ENCODE measurements at places on chromosomes 4 and X. TPM values are rescaled to one million over a fixed set of nuclear protein-coding genes. Genes with fewer than 3 reads are reported as not detected.

Gene CLDN34
- total RNA-seq: not detected

Gene MAGEA10
- not detected for total RNA-seq

Gene IRF2
- 11.4 TPM for total RNA-seq

Gene PCDH10
- not detected for total RNA-seq

DNA sequence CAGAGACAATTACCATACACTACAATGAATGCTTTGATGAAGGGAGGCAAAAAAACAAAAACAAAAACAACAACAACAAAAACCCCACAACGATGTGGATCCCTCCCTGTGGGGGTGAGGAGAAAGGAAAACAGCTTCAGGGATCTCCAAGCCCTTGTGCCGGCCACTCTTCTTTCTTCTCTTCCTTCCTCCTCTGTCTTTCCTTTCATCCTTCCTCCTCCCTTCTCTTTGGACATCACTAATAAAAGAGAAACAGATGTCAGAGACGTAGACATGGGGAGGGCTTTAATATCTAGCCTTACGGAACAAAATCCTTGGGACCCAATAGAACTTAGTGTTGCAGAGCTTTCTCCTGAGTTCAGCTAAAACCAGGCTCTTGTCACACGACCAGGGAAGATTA, 18.8 kb upstream of the STX18 start:
- no peak for DNase-seq

GRCh38 chrX:8272821-8273220, 101.8 kb upstream of the VCX2 start:
- DNase-seq: no peak

- DNase-seq: no peak
Measured at GRCh38 chr4:108795733-108796132, 32.9 kb upstream of the ETNPPL start.

GRCh38 chrX:2389324-2389723, 111.5 kb downstream of the DHRSX start:
- no peak for DNase-seq

DNA sequence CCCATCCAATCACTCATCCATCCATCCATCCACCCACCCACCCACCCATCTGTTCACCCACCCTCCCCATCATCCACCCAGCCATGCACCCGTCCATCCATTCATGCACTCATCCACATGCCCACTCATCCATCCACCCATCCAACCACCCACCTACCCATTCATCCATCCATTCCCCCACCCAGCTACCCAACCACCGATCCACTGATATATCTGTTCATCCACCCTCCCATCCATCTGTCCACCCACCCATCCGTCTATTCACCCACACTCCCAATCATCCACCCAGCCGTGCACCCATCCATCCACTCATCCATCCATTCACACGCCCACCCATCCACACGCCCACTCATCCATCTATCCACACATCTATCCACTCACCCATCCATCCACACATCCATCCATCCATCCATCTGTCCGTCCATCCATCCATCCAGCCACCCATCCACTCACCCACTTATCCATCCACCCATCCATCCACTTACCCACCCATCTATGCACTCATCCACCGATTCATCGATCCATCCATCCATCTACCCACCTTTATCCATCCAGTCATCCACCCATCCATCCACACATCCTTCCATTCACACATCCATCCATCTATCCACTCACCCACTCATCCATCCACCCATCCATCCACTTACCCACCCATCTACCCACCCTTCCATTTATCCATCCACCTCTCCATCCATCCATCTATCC, 28.4 kb downstream of the ASMTL start:
- no peak for DNase-seq

DNA sequence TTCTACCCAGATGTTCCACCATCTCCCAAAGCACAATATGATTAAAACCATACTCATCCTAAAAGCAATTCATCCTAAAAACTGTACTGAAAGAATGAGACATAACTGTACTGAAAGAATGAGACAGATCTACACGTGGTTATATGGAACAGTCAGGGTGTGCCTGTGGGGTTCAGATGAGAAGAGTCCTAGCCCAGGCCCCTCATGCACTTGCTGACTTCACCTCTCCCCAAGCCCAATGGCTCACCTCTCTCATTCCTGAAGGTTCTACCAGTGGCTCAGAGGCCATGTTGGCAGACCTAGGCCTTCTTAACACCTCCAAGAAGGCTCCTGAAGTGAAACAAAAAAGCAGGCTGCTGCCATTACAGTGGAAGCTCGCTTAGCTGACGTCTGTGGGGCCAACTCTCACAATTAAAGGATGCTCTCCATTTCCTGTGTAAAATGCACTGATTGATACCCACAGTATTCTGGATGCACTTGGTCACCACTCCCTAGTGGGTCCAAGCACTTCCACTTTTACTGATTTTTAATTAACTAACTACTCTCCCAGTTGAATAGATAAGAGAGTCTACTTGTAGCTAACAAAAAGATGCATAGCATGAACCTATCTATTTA, 3.8 kb downstream of the PLAC1 start:
- DNase-seq: no peak

- DNase-seq: no peak
Measured at GRCh38 chr4:163606896-163607691, 112.6 kb downstream of the TMA16 start.

DNA sequence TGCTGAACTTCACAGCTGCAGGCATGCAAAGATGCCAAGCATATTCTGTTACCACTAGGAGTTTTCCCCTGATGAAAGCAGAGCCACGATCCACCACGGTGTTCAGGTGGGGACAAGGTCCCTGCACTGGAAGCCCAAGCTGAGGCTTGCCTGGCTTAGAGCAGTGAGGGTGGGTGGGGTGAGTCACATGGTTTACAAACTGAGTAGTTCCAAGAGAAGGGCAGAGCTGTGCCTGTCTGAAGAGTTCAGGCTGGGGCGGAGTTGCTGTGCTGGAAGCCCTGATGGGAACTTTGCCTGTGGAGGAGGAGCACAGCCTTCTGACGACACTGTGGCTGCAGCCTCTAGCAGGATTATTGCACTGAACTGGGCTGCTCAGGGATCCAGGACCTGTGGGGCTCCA, 45.5 kb downstream of the FAM9B start:
- DNase-seq: no peak

- no peak for DNase-seq
Measured at GRCh38 chr4:150533673-150534072, 48.3 kb upstream of the MAB21L2 start.

GRCh38 chr4:28241021-28241420, 1380.4 kb downstream of the STIM2 start:
- no peak for DNase-seq

DNA sequence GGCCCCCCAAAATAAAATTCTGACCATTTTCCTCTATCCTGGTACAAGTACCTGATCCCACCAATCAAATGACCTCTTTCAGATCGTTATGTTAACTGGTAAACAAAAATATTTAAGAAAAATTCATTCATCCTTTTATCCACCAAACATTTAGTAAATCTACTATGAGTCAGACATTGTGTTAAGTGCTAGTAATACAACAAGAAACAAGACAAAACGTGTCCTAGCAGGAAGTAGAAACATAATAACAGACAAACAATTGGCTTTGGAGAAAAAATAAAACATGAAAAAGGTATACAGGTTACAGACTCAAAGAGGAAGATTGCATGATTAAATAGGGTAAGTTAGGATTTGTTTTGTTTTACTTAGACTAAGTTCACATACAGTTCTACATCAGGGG, 43.7 kb downstream of the ANTXR2 start:
- DNase-seq: no peak

DNA sequence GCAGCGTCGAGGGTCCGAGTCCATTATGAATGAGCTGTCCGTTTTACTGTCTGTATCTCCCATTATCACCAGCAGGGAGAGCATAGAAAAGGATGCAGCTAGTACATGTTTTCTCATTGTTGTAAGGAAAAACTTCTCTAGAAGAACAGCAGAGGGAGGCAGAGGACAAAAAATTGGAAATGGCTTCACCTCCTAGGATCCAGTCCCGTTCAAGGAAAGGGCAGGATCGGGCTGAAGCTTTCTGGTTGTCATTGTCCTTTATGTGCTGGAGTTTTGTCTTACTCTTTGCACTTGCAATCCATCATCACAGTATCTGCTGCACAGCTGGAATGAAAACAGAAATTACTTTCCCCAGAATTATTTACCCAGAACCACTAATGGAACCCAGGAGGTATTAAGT, 14.7 kb downstream of the NDP start:
- peak; percentile 72 for DNase-seq

DNA sequence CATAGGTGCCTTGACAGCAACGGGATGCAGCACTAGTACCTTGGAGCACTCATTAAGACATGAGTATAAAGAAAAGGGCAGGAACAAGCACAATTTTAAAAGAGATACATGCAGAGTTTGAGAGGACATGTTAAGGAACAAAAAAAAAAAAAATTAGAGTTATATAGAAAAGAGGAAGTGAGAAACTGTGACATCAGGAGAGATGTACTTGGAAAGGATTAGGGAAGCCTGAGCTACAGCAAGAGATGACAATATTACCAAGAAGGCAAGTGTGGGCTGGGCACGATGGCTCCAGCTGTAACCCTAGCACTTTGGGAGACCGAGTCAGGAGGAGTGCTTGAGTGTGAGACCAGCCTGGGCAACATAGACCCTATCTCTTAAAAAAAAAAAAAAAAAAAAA, 37.4 kb downstream of the GPR143 start:
- DNase-seq: no peak

DNA sequence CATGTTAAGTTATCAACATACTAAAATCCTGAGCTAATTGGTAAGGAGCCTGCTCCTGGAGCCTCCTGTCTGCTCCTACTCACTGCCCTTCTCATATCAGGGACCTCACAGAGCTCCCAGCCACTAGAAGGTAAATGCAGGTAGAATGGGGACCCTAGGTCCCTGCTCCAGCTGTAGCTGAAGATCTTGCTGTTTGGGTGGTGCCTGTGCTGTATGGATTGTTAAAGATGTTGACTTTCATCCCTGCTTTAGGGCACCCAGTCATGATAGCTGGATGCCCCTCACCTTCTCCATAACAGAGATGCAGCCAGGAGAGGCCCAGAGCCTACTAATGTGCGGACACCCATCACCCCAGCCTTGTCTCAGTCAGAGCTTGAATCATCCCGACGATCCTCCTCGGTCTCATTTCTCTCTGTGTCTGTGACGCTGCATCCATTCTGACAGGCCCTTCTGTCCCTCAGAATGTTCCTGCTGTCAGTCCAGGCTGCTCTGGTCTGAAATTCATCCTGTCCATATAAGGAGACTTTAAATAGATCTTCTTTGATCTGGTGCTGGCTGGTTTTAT, 341.7 kb upstream of the GATB start:
- DNase-seq: no peak

DNA sequence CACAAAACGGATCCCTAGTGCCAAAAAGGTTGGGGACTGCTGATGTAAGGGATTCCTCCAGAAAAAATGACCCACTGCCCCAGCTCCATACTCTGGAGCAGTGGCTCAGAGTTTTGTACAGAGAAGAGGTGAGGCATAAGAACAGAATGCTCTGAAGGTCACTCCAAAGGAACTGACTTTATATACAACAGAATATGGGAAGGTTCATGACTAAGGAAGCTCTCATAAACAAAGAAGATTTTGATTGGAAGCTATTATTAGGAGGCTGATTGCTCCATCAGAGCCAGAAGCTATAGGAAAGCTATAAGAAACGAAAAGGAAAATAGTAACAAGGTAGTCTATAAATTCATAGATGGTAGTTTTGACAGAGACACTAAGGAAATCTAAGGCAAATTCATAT, 203.1 kb downstream of the SLC7A11 start:
- DNase-seq: no peak

DNA sequence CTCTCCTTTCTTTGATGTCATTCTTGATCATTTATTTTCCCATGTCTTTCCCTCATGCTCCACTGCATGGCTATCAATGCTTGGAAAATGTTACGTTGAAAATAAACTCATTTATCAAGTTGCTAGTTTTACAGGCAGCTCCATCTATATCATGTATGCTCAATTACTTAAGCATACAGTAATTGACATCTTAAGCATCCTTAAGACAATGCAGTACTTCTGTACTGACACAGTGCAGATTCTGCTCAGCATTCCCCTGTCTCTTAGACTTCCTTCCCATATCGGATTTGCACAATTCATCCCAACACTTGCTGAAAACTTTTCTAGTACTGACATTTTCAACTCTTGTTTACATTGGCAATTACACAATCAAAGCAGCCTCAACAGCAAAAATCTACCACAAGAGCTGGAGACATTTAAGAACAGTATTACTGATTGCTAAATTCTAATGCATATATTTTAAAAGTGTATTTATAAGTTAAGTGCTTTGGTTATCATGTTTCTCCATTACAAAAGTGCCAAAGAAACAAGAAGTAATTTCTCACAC, 165.6 kb downstream of the ATP10D start:
- DNase-seq: no peak

DNA sequence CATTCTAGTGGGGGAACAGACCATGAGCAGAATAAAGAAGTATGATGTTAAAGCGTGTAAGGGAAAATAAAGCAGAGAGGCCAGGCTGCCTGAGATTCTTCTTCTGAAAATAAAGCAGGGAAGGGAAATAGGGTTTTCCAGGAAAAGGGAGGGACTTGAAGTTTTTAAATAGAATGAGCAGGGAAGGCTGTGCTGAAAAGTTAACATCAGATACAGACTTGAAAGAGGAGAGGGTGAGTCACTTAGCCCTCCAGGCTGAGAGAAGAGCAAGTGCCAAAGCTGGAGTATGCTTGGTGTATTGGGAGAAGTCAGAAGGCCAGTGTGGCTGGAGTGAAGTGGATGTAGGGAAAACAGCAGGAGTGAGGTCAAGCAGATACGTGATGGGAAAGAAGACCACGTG, 10.0 kb upstream of the PLK4 start:
- DNase-seq: no peak

DNA sequence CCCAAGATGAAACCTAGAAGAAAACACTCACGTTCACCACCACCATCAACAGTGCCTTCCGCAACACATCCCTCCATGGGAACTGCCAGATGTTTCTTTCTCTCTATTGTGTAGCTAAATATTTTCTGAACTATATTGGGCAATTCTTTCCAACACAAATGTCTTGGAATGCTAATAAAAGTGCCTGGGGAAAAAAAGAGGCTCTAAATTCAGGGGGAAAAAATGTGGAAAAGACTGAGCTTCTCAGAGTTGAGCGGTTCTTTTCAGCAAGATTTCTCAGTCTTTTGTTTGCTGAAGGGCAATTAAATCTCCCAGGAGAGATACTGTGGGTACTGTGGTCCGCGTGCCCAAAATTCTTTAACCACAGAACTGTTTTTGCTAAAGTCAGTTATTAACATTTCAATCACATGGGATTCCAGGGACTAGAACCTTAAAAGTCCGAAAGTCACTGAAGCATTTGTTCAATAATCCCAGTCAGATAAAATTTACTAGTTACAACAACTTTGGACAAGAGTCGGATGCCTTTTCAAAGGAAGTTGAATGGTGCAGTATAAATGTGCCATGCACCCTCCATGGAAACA, 51.9 kb upstream of the DHRSX start:
- DNase-seq: no peak

Measured in CD4-positive, alpha-beta T cell (primary cell).